DND-41 (cell line): ENCODE measurements at places on chromosomes 1 and 21.

- no peak for DNase-seq
- peaks cover 8% of the 10 kb centered on the region for H3K27me3 ChIP-seq
- no peak overlapping the region for H3K4me3 ChIP-seq
- no peak overlapping the region for H3K27ac ChIP-seq
Observed at GRCh38 chr1:46478721-46479485, 10.7 kb upstream of the DMBX1 start.

- H3K27me3 ChIP-seq = no peaks in the 10 kb centered on the region
- H3K4me1 ChIP-seq = no peaks in the 10 kb centered on the region
- no peak for DNase-seq
- no peak overlapping the region for H3K4me3 ChIP-seq
Observed at GRCh38 chr1:172603816-172604215, 55.1 kb upstream of the FASLG start.

DNA sequence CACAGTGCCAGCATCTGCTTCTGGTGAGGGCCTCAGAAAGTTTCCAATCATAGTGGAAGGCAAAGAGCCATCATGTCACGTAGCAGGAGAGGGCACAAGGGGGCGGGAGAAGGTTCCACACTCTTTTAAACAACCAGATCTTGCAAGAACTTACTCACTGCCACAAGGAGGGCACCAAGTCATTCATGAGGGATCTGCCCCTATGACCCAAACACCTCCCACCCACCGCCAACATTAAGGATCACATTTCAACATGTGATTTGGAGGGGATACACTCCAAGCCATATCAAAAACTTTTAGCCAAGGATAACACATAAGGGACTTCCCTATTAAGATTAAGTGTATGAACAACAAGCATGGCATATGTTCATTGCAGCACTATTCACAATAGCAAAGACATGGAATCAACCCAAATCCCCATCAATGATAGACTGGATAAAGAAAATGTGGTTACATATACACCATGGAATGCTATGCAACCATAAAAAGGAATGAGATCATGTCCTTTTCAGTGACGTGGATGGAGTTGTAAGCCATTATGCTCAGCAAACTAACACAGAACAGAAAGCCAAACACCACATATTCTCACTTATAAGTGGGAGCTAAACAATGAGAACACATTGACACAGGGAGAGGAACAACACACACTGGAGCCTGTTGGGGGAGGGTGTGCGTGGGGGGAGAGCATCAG lies 19.9 kb upstream of the SLC35F3 start:
- no peak overlapping the region for H3K4me3 ChIP-seq
- H3K4me1 ChIP-seq = no peaks in the 10 kb centered on the region
- no peaks in the 10 kb centered on the region for H3K27me3 ChIP-seq

DNA sequence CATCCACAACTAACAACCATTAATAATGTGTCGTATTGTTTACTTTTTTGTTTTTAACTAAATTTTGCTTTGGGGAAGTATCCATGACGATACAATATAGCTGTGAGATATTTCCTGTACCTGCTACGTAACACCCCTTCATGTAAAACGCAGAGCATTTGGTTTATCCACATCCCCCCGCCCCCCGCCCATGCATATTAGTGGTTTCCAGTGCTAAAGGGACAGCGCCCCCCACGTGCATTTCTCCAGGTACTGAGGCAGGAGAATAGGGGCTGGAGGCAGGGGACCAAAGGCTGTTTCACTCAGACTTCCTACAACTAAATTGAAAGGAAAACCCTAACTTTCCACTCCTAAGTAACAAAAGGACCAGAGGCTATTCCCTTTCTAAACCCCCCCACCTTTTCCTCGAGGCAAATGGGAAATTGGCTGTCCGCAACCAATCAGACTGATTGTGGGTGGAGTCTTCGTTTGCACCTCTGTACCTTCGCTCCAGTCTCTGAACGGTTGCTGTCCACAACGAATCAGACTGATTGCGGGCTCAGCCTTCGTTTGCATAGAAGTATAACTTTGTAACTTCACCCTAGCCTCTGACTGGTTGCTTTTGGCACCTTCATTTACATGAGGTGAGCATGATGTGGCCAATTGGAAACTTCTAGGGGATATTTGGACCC lies 12.2 kb upstream of the RIPK4 start:
- peaks cover 97% of the 10 kb centered on the region for H3K4me1 ChIP-seq
- H3K27me3 ChIP-seq = no peaks in the 10 kb centered on the region
- H3K27ac ChIP-seq = peak overlapping the region; percentile 67
- no peak for DNase-seq

- H3K4me3 ChIP-seq = no peak overlapping the region
- H3K27me3 ChIP-seq = no peaks in the 10 kb centered on the region
- no peaks in the 10 kb centered on the region for H3K36me3 ChIP-seq
- no peak for DNase-seq
Observed at GRCh38 chr1:182622901-182623528, 18.8 kb upstream of the RGS16 start.

DNA sequence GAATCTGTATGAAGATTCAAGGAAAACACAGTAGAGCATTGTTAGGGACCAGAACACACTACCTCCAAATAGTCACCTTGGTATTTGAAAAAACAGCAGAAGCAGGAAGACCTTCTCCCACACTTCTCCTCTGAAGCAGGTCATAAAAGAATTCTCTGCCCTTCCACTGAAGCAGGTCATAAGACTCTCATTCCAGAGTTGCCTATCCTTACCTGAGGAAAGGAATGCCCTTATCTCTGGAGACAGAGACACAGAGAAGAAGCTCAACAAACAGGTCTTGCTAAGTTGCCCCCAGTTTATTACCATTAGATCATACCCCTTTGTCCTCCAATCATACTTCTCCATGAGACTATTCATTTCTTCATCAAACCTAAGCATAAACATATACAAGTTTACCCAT lies 225.8 kb upstream of the TNR start:
- H3K27me3 ChIP-seq = no peaks in the 10 kb centered on the region
- no peaks in the 10 kb centered on the region for H3K4me1 ChIP-seq
- H3K36me3 ChIP-seq = peaks cover 40% of the 10 kb centered on the region
- DNase-seq = no peak

DNA sequence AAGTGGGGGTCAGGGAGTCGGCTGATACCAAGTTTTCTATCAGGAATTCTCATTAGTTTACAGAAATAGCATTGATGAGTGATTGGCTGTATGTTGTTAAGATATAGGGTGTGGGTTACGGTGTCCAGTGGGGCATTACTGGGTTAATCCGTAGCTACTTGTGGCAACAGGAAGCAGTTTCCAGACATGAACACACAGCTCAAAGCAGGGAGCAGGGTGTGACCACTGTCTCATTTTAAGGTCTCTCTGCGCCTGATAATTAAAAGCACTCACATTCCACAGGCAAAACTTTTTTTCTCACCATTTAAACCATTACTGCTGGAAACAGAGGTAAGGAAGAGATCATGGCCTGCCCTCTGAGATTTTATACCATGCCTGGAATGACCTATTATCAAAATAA lies 114.9 kb downstream of the SIK1 start:
- no peak for DNase-seq
- no peak overlapping the region for H3K4me3 ChIP-seq
- H3K36me3 ChIP-seq = no peaks in the 10 kb centered on the region
- H3K4me1 ChIP-seq = no peaks in the 10 kb centered on the region

DNA sequence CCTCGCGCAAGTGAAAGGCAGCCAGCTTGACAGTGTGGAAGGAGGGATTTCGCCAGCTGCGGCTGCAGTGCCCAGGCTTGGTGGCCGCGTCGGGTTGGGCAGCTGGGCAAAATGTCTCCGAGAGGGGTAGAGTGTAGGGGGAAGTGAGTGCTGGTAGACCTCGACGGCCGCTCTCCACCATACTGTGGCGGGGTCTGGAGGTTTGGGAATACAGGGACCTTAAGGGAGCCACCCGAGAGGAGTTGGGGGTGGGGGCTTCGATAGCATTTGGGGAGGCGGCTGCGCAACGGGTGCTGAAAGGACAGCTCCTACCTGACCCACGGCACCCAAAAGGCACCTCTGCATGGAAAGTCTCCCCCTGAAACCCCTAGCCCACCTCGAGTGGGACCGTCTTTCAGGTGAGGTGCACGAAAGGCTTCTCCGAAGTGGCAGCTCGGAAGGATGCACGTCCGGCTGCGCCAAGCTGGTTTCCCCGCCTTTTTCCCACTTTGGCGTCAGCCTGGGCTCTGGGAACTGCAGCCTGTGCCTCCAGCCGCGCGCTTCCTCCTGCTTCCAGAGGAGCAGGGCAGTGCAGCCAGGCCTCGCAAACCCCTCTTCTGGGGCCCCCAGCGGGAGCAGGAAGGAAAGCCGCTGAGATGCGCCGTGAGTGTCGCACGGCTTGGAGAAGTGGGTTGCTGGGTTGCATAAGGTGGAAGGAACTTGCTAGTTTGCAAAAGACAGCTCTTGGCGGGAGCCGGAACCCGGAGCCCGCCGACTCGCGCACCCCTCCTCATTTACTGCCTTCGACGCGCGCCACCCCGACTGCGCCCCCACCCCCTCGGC lies 531 bp upstream of the HMGN2 start:
- H3K27ac ChIP-seq = peak overlapping the region; percentile 90
- H3K4me1 ChIP-seq = peaks cover 49% of the 10 kb centered on the region
- no peaks in the 10 kb centered on the region for H3K27me3 ChIP-seq
- peaks cover 59% of the 10 kb centered on the region for H3K36me3 ChIP-seq

DNA sequence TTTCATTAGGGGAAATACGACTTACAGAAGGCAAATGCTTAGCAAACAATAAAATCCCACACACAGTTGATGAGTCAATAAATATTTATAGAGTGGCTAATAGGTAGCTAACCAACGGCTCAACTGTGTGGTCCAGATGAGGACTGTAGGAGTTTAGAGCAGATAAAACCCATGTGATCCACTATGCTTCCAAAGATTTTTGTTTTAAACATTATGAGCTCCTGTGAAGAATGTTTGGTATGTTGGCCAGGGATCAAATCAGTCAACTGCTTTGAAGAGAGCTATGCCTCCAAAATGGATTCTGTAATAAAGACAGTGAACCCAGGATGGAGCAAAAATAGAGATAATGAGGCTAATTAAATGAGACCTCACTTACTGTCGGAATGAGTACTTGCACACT lies 72.3 kb upstream of the COL11A1 start:
- no peaks in the 10 kb centered on the region for H3K36me3 ChIP-seq
- no peaks in the 10 kb centered on the region for H3K4me1 ChIP-seq
- no peak for DNase-seq
- no peaks in the 10 kb centered on the region for H3K27me3 ChIP-seq
- H3K4me3 ChIP-seq = no peak overlapping the region

DNA sequence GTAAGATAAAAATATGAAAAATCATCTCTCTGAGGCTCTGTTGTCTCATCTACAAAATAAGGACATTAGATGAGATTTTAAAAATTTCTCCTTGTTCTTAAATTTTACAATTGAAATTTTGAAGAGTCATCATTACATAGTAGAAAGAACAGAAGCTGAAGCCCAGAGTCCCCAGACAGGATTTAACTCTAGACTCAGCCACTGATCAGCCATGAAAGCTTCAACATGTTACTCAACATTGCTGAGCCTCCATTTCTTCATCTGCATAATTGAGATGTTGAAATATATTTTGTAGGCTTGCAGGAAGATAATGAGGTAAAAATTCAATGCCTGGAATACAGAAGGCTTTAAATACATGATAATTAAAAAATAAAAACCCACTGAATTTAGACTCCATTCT lies 633.3 kb downstream of the LMO4 start:
- DNase-seq = no peak
- H3K4me3 ChIP-seq = no peak overlapping the region
- no peaks in the 10 kb centered on the region for H3K36me3 ChIP-seq
- H3K27me3 ChIP-seq = peaks cover 15% of the 10 kb centered on the region
- H3K27ac ChIP-seq = no peak overlapping the region

- no peak overlapping the region for H3K4me3 ChIP-seq
- H3K36me3 ChIP-seq = no peaks in the 10 kb centered on the region
- no peak for DNase-seq
- no peaks in the 10 kb centered on the region for H3K4me1 ChIP-seq
- no peaks in the 10 kb centered on the region for H3K27me3 ChIP-seq
Observed at GRCh38 chr1:244077473-244078220, 26.6 kb downstream of the ZBTB18 start.

- no peak for DNase-seq
- H3K36me3 ChIP-seq = no peaks in the 10 kb centered on the region
- H3K27me3 ChIP-seq = peaks cover 7% of the 10 kb centered on the region
- no peak overlapping the region for H3K27ac ChIP-seq
- H3K4me3 ChIP-seq = no peak overlapping the region
Observed at GRCh38 chr1:6447016-6447817, 18.8 kb downstream of the TNFRSF25 start.

DNA sequence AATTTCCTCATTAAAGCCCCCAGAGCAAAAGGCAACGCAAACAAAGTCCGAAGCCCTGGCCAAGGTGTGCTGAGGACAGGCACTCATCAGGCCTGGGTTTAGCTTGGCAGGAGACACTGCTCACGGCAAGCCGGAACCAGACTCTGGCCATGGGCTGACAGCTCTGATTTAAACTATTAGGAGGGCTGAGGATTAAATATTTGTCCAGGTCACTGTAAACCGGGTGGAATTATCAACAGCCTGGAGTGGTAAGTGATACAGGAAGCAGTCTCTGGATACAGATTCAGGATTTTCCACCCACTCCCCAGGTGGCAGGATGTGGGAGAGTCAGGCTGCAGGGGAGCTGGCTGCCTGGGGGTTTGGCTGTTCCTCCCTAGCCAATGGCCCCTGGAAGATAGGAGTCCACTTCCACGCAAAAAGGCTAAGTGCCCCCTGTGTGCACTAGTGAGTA lies 42.4 kb downstream of the SLC66A1 start:
- H3K4me1 ChIP-seq = no peaks in the 10 kb centered on the region
- H3K36me3 ChIP-seq = peaks cover 69% of the 10 kb centered on the region
- no peak overlapping the region for H3K4me3 ChIP-seq
- DNase-seq = no peak

GRCh38 chr1:241229216-241229615 lies 127.8 kb downstream of the RGS7 start:
- H3K36me3 ChIP-seq = no peaks in the 10 kb centered on the region
- no peak overlapping the region for H3K27ac ChIP-seq
- no peak overlapping the region for H3K4me3 ChIP-seq
- H3K27me3 ChIP-seq = no peaks in the 10 kb centered on the region
- no peaks in the 10 kb centered on the region for H3K4me1 ChIP-seq

DNA sequence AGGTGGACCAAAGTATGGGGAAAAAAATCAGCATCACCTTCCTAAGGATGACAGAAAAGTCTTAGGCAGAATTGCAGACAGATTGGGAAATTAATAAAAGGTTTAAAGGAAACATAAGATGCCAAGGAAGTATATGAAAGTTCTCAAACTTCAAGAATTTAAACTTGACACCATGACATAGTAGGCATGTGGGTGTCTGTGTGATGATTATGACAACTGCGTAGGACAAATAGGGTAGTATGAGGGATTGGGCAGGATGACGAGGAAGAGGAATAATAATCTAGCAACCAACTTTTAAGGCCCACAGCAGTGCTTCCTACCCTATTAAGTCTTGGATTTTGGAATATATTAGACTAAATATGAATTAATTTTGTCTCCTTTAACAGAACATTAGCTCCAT lies 52.4 kb downstream of the HNRNPR start:
- H3K27me3 ChIP-seq = no peaks in the 10 kb centered on the region
- H3K4me3 ChIP-seq = no peak overlapping the region
